ENCODE measurements at places on chromosomes 2 and 18.

- DNase-seq: no peak
Observed at GRCh38 chr2:237520290-237520689, 33.2 kb downstream of the MLPH start.

DNA sequence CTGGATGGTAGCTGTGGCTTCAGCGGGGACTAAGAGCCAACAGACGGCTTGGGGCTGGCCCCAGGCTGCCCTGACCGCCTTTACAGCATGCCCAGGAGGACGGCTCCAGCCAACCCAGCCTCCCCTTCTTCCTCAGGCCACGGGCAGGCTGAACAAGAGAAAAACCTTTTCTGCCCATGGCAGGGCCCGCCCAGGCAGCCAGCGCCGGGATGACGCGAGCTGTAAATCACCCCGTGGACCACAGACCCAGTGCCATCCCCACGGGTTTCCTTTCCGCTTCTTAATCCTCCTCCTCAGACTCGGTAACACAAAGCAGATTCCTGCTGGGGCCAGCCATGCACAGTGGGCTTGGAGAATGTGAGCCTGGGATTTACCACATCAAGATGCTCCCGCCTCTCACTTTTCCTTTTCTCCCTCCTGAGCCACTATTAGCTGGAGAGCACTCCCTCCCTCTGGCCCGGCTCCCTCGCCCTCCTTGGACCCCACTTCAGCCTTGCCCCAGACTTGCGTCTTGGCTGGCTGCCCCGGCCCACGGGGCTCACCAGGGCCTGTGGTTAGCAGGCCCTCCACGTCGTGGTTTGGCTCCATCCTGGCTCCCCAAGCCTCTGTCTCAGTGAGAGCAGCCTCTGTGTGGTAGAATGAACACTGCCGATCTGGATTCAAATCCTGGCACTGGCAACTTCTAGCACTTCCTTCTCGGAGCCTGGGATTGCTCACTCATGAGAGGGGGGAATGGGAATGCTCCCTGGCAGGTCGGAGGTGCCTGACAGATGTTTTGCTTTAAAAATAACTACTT lies 31.4 kb downstream of the ATOH8 start:
- DNase-seq: no peak

GRCh38 chr2:127535422-127535901 lies at the start of gene MYO7B:
MYO7B (plus strand) TSS chr2:127535683; CDS start chr2:127559723, 24,040 bp downstream.
- no peak for DNase-seq

DNA sequence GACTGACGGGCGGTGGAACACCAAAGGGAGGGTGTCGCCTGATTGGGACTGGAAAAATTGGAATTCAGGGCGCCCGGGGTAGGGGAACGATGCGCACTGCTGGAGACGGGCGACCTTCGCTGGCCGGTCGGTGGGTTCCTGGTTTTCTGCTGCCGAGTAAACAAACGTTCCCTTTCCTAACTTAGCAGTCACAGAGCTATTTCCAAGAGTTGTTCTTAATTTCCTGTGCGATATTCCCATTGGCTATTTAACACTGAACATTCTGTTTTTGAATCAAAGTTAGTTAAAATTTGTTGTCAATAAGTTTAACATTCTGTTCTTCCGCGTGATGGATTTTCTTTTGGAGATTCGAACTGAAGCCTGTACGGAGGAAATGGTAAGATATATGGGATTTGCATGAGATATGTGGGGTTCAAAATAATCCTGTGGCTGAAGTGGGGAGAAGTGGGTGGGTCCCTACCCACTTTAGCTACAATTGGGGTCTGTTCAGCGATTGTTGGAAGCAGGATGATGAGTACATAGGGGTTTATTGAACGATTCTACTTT lies 862 bp downstream of the C18orf54 start:
- no peak for DNase-seq

DNA sequence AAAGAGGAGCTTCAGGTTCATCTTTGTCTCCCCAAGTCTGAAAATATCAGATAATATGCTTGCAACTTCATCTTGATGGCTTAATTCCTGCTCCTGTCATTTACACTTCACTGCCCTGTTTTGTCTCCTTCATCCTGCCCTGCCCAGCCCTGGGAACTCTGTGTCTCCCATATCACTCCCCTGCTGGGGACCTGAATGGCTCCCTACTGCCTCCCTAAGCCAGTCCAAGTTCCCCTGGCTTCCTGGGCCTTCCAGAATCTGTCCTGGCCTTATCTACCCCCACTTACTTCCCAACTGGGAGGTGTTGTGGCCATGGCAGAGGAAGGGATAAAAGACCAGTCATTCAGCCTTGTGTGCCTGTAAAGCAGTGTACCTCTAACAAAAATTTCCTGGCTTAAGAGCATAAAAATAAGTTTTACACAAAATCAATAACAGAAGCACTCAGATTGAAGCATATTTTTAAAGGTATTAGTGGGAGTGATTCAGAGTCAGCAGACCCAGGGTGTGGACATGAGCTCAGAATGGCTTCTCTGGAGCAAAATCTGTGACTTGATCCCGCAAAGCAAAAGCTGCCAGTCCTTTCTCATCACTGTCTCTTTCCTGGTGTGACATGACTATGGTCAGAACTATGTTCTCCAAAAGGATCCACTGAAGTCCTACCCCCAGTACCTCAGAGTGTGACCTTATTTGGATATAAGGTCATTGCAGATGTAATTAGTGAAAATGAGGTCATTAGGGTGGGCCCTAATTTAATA lies 59.1 kb downstream of the INO80C start:
- DNase-seq: no peak

GRCh38 chr2:197613509-197613987 lies 61.8 kb downstream of the RFTN2 start:
- DNase-seq: no peak

DNA sequence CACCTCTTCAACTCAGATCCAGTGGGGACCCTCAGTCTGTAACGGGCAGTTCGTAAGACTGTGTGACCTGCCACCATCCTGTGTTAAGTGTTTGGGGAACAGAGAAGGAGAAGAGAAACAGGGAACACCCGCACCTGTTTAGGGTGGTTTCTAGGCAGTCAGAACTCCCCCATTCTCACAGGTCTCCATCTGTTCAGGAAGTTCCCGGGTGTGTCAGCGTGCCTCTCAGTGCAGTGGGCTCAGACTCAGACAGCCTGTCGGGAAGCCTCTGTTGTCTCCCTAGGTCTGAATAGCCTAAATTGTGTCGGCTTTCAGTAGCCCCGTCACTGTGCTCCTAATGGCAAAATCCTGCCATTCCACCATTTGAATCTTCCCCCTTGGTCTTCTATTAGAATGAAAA lies 256.6 kb downstream of the LOXHD1 start:
- DNase-seq: no peak

DNA sequence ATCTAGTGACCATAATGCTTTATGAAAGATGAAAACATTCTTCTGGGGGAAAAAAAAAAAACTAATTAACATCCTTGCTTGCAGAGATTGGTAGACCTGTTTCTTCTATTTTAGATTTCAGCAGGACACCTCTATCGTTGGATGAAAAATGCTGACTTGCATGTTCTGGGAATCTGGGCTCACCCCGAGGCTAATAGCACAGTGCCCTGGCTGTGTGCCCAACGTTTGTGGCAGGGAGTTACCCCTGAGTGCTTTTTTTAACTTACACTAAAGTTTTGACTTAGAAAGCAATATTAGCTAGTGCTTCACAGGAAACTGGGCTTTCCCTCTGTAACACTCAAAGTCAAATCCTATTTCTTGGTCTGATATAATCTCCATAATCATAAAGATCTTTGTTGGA lies 233.2 kb downstream of the SLC8A1 start:
- DNase-seq: no peak

DNA sequence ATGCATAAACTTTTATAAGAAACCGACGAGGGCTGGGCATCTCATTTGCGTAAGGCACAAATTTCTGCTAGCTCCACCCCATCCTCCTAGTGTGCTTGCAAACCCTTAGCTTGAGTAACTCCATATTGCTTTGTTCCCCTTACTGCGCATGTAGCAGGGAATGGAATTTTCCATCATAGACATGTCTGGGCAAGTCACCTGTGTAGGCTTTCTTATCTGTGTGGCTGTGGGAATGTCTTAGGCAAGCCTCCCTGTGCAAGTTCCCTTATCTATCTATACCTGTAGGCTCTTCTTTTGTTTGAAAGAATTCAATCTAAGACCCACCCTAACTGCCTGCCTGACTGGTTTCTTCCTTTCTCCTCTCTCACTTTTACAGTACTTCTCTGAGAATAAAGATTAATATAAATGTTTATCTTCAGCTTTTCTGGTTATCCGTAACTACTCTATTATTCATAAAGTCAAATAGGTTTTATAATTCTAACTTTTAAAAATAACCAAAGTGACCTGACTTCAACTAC lies 217.6 kb upstream of the FIGN start:
- DNase-seq: no peak

DNA sequence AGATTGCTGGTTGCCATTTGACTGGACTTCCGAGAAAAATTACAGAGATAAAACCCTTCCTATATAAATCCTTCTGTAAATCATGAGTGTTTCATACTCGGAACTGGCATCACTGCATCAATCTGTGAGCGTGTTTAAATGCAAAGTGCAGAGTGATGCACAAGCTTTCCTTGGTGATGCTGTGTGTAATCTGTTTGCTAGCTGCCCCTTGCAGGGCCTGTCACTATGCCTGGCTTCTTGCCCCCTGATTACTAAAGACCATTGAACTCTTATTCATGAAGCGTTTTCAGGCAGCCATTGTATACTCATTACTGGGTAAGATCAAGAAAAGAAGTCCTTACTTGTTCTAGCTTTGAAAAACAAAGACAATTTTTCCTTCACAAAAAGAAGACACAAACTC lies 266.9 kb upstream of the FANCL start:
- DNase-seq: no peak

- no peak for DNase-seq
Observed at GRCh38 chr2:127165539-127165935, 54.6 kb downstream of the CYP27C1 start.

- DNase-seq: peak; percentile 23
Observed at GRCh38 chr2:167331636-167332232, 443.5 kb downstream of the XIRP2 start.

- no peak for DNase-seq
Observed at GRCh38 chr2:190353537-190353899, 10.1 kb downstream of the INPP1 start.

GRCh38 chr2:145012806-145013205 lies 492.9 kb upstream of the ZEB2 start:
- no peak for DNase-seq
